ENCODE measurements at places on chromosomes 11 and 22.

GRCh38 chr11:79550809-79551208 lies 110.0 kb upstream of the TENM4 start:
- DNase-seq: no peak

GRCh38 chr11:124880290-124880611 lies 15.0 kb downstream of the ROBO3 start:
- no peak for DNase-seq

GRCh38 chr22:23889620-23890019 lies 4.6 kb upstream of the MIF start:
- no peak for DNase-seq

DNA sequence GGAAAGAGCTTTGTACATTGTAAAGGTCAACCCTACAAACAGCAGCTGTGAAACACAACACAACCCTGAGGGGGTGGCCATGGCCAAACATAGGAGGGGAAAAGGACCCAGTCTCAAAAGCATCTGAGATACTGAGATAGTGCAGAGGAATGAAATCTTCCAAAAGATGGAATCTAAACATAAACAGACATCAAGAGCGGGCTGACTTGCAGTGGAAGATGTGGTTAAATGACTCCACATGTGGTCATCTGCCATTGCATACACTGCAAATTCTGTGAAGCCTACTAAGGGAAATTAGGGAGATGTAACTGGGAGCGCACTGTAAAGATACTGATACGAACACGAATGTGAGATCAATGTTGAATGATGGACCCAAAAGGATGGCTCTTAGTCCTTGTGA lies 22.0 kb downstream of the BDNF start:
- DNase-seq: no peak

- peak; percentile 30 for DNase-seq
Measured at GRCh38 chr11:15673408-15673831, 558.7 kb downstream of the INSC start.

DNA sequence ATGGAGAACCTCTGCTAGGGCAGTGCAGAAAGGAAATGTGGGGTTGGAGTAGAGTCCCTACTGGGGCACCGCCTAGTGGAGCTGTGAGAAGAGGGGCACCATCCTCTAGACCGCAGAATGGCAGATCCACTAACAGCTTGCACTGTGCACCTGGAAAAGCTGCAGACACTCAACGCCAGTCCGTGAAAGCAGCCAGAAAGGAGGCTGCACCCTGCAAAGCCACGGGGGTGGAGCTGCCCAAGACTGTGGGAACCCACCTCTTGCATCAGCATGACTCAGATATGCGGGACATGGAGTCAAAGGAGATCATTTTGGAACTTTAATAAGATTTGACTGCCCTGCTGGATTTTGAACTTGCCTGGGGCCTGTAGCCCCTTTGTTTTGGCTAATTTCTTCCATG lies 8.7 kb downstream of the TSKU start:
- no peak for DNase-seq

DNA sequence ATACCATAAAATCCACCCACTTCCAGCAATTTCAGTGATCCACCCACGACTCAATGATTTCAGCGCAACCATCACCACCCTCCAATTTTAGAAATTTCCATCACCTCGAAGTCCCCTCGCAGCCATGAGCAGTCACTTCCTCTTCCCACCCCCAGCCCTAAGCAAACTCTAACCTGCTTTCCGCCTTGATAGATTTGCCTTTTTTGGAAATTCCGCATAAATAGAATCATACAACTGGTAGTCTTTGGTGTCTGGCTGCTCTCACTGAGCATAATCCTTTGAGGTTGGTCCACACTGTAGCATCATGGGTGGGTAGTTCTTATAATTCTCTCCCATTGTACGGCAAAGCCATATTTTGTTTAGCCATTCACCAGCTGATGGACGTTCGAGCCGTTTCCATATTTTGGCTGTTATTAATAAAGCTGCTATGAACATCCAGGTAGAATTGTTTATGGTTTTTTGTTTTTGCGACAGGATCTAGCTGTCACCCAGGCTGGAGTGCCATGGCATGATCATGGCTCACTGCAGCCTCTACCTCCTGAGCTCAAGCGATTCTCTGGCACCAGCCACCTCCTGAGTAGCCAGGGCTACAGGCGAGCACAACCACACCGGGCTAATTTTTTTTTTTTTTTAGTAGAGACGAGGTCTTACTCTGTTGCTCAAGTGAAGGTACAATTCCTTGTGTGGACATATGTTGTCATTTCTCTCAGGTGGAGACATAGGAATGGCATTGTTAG lies 16.0 kb downstream of the PIM3 start:
- DNase-seq: no peak

- DNase-seq: peak; percentile 78
Measured at GRCh38 chr11:1542267-1542666, 29.8 kb downstream of the DUSP8 start.

DNA sequence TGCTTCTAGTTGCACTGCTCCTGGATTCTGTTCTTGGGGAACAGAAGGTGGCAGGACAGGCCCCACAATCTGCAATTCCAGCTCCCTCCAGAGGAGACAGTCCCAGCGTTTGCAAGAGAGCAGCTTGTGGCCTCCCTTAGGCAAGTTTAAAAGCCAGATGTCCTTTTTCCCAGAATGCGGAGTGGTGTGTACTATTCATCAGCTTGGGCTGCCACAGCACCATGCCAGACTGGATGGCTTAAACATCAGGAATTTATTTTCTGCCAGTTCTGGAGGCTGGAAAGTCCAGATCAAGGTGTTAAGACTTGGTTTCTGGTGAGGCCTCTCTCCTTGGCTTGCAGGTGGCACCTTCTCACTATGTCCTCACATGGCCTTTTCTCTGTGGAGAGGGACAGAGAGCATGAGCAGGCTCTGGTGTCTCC lies 11.7 kb downstream of the MIAT start:
- DNase-seq: no peak

DNA sequence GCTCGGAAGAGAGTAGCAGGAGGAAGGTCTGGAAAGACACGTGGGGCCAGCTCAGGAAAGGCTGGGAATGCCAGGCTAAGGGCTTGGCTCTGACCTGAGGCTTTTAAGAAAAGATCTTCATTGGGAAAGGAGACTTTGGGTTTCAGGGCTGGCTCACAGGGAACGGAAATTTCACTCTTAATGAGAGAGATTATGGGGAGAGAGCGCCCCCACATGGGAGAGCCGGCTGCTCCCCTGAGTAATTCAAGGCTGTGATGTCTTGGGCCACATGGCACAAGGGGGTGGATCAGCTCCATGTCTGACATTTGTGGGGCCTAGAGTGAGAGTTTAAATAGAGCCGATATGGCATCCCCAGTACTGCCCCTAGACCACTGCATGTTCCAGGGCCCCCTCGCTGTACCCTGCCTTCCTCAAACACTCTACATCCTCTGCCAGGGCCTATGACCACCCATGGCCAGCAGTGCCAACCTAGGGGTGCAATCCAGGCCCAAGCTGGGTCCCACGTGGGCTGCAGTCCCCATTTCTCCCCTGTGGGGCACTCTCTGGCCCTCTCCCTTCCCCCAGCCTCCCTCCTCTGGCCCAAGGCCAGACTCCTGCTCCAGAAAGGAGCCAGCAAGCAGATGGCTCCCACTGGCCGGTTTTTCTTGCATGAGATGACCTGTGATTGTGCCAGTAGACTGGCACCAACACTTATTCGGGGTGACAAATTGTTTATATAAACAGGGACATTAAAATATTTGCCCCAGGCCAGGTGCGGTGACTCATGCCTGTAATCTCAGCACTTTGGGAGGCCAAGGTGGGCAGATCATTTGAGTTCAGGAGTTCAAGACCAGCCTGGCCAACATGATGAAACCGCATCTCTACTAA lies 75.2 kb downstream of the ISX start:
- no peak for DNase-seq

- DNase-seq: no peak
Measured at GRCh38 chr11:133497477-133498140, 34.7 kb downstream of the OPCML start.

GRCh38 chr22:29146091-29146560 lies 59.6 kb upstream of the EMID1 start:
- no peak for DNase-seq

GRCh38 chr22:41286639-41287091 lies 678 bp upstream of the RANGAP1 start:
- no peak for DNase-seq

GRCh38 chr11:118530683-118531596 lies at the start of gene TMEM25:
Gene TMEM25 (plus strand): TSS chr11:118531192. CDS start chr11:118531802, 610 bp downstream.
- peak; percentile 57 for DNase-seq

All from NCI-H510A treated with DMSO at 0.1 percent for 48 hours (cell line).